ENCODE measurements at places on chromosomes 2 and 18. TPM values are rescaled to one million over a fixed set of nuclear protein-coding genes. Genes with fewer than 3 reads are reported as not detected.

DNA sequence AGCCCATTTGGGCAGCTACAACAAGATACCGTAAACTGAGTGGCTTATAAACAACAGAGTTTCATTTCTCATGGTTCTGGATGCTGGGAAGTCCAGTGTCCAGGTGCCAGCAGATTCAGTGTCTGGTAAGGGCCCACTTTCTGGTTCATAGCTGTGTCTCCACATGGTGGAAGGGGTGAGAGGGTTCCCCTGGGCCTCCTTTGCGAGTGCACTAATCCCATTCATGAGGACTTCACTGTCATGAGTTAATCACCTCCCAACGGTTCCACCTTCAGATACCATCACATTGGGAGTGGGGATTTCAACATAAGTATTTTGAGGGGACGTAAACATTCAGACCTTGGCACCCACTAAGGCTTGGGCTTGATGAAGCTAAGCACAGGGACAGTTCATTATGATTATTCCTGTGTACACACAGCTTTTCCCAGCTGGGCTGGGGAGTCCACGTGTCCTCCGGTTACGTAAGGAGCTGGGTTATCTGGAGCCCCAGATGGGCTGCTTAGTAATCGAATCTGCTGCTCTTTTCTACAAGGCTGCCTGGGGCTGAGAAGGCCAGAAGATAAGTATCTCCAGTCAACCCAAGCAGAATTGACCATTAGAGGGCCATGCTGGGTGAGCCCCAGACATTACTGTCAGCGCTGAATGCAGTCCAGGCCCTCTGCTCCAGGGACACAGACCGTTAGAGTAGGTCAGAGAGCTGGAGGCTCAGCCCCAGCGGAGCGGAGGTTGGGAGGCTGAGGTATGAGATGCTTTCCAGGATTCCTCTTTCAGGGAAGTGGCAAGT is 42.7 kb downstream of the EPAS1 start:
- H3K4me1 ChIP-seq = no peaks in the 10 kb centered on the region
- no peak overlapping the region for H3K4me3 ChIP-seq
- no peaks in the 10 kb centered on the region for H3K27me3 ChIP-seq

GRCh38 chr2:152441961-152442360 is 107.0 kb downstream of the FMNL2 start:
- no peak overlapping the region for H3K27ac ChIP-seq
- no peak overlapping the region for H3K4me3 ChIP-seq
- no peaks in the 10 kb centered on the region for H3K27me3 ChIP-seq
- DNase-seq = no peak

- H3K27me3 ChIP-seq = peaks cover 39% of the 10 kb centered on the region
- no peak for DNase-seq
- H3K4me3 ChIP-seq = no peak overlapping the region
- no peaks in the 10 kb centered on the region for H3K36me3 ChIP-seq
- no peak overlapping the region for H3K27ac ChIP-seq
- H3K4me1 ChIP-seq = no peaks in the 10 kb centered on the region
These were observed 3.0 kb downstream of the GBX2 start for GRCh38 chr2:236164925-236165841.

DNA sequence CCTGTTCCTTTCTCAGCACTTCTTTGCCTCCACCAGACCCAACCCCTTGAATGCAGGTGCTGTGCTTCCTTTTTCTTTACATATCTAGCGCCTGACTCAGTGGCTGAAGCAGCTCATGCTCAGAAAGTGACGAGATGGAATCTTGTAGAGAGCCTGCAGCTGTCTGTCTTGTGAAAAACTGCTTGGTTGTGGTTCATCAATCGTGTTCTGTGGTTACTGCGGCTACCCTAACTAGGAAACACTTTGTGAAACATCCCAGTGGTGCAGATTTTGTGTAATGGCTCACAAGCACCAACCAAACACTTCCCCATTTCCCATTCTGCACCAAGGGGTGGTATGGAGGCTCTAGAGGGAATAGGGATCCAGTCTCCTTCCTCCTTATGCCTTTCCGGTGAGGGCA is 307.2 kb upstream of the MMADHC start:
- H3K27me3 ChIP-seq = no peaks in the 10 kb centered on the region
- H3K36me3 ChIP-seq = no peaks in the 10 kb centered on the region
- H3K4me1 ChIP-seq = no peaks in the 10 kb centered on the region

- no peaks in the 10 kb centered on the region for H3K27me3 ChIP-seq
- H3K4me3 ChIP-seq = no peak overlapping the region
- H3K36me3 ChIP-seq = no peaks in the 10 kb centered on the region
- no peak overlapping the region for H3K27ac ChIP-seq
- H3K4me1 ChIP-seq = no peaks in the 10 kb centered on the region
These were observed 135.5 kb downstream of the EIPR1 start for GRCh38 chr2:3241971-3242746.

DNA sequence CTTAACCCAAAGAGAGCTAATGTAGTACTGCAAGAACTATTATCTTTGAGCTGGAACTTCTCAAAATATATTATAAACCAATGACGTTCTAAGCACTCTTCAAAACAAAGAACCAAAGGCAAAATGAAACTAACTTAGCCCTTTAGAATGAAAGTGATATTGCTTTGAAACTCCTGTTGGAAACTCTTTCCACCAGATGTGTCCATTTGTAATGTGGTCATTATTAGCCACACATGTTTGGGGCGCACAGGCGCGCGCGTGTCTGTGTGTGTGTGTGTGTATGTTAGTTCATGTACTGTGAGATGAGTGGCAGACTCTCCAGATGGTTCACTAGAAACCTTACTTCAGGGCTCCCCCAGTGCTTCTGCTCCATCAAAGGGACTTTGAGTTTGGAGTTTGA is 323.4 kb downstream of the BCL11A start:
- H3K4me1 ChIP-seq = no peaks in the 10 kb centered on the region
- no peak overlapping the region for H3K27ac ChIP-seq
- no peaks in the 10 kb centered on the region for H3K27me3 ChIP-seq
- no peak overlapping the region for H3K4me3 ChIP-seq
- no peak for DNase-seq

DNA sequence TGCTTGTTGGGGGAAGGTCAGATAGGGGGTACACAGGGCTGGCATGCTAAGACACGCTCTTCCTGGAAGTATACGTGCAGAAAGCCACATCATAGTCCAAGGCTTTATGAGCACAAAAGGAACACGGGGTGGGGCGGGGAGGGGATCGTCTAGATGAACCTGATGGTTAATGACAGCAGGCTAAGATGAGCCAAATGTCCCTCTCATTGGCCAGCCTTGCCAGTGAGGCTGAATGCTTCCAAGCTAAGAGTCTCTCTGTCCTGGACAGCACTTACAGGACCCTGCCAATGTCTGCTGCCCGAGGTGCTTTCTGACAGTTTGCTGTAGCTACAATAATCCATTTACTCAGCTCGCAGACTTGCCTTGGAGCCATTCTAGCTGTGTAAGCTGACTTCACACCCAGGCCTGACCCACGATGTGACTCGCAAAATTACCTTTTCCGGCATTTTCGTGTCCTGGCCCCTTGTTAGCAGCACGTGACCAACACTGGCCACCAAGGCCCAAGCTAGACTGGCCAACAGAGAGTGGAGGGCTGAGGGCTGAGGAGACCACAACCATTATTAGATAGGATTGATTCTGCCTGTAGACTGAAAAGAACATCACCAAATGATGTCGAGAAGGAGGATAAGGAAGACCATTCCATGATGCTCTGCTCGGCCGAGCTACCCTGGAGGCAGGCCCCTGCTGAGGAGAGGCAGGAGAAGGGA is 84.2 kb downstream of the MALT1 start:
- no peaks in the 10 kb centered on the region for H3K4me1 ChIP-seq
- H3K36me3 ChIP-seq = no peaks in the 10 kb centered on the region
- no peak overlapping the region for H3K27ac ChIP-seq
- H3K27me3 ChIP-seq = no peaks in the 10 kb centered on the region

DNA sequence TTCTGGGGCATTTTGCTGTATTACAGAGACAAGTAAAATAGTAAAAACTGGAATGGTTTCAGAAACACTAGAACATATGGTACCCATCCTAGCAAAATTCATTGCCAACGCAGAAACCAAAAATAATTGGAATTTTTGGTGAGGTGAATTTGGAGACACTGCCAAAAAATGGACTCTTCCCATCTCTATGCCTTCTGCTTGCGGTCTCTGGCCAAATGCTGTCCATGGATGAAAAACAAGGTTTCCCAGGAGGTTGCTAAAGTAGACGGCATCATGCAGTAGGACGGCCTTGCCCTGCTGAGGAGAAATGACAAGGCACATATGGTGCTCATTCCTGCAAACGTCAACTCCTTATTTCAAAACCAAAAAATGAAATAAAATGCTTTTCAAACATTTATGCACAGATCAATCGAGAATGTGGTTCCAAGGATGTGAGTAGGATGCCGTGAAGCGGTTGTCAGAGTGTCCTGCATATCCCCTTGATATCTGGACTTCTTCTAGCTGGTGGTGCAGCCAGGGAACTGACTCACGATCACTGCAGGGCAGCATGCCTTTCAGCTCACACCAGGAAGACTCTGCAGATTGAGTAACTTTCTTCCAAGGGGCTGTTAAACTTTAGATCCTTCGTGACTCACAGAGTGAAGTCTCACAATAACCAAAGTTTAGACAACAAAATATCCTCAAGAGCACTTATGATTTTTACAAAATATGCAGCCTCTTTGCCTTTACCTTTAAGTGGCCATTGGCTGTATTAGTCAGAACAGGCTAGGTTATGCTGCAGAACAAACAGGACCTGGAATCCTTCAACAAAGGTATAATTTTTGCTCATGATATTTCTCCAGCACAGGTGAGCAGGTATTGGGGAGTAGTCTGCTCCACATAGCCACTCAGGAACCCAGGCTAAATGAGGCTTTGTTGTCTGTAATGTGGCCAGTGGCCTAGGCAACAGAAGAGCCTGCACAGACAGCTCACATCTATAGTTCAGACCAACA is 149.4 kb upstream of the NDUFV2 start:
- H3K27ac ChIP-seq = no peak overlapping the region
- DNase-seq = no peak
- H3K36me3 ChIP-seq = no peaks in the 10 kb centered on the region
- no peaks in the 10 kb centered on the region for H3K4me1 ChIP-seq
- H3K4me3 ChIP-seq = no peak overlapping the region

DNA sequence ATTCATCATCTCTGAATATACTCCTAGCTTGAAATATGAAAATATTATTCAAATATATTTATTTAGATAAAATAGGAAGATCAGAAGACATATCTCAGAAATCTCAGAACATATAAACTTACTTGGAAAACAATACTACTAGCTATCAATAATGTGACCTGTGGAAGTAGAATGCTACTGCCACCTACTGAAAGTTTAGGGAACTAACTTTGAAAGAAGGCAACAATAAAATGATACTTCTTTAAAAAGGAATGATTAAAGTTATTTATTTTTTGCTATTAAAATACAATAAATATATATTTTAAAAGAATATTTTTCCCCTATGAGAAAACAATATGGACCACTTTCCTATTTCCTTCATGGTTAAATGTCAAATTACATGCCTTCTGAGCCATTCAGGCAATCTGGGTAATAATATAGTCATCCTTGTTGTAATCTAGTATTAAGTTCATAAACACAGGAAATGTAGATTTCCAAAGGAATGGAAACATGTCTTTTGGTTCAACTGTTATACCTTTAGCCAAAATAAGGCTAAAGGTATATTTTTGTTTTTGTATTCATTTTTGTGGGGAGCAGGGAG is 26.0 kb downstream of the ACADL start:
- H3K36me3 ChIP-seq = no peaks in the 10 kb centered on the region
- no peak overlapping the region for H3K4me3 ChIP-seq
- H3K27ac ChIP-seq = peak overlapping the region; percentile 36
- H3K4me1 ChIP-seq = peaks cover 28% of the 10 kb centered on the region
- H3K27me3 ChIP-seq = no peaks in the 10 kb centered on the region
- no peak for DNase-seq

GRCh38 chr2:42050703-42051542 is 3.1 kb downstream of the PKDCC start:
- no peaks in the 10 kb centered on the region for H3K27me3 ChIP-seq
- peaks cover 31% of the 10 kb centered on the region for H3K4me1 ChIP-seq
- H3K27ac ChIP-seq = peak overlapping the region; percentile 80
- H3K4me3 ChIP-seq = peak overlapping the region; percentile 93
- no peak for DNase-seq

DNA sequence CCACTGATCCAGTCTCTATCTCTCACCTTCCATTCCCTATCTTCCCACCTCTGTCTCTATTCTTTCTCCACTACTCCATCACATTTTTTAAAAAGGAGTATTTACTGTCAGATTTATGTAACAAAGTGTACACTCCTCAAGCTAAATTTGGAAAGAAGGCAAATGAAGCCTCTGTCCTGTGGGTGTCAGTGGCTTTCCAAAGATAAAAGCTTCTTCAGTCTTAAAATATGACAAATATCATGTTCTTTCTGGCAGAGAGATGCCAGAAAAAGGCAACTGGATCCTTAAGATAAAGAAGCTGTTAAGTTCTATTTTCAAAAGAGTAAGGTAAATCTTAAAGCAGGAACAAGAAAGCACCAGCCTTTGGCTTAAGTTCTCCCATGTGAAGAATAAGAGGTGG is 7.1 kb downstream of the DUSP11 start:
- H3K4me3 ChIP-seq = no peak overlapping the region
- H3K4me1 ChIP-seq = no peaks in the 10 kb centered on the region
- no peak for DNase-seq
- no peak overlapping the region for H3K27ac ChIP-seq
- no peaks in the 10 kb centered on the region for H3K27me3 ChIP-seq
- H3K36me3 ChIP-seq = peaks cover 43% of the 10 kb centered on the region

DNA sequence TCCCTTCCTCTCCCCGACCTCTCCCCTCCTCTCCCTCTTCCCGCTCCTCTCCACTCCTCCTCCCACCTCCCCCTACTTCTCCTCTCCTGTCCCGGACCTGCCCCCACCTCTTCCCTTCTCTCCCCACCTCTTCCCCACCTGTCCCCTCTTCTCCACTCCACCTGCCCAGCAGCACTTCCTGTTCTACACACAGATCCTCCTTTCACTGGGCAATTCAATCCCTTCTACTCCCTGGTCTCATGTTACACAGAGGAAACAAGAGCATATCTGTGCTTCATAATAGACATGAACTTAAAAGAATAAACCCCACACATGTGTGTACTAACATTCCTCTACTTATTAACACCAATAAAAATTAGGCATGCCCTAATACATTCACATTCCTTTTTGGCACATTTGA is 34.8 kb downstream of the TIMM21 start:
- DNase-seq = peak; percentile 21
- H3K27me3 ChIP-seq = no peaks in the 10 kb centered on the region
- no peaks in the 10 kb centered on the region for H3K36me3 ChIP-seq
- H3K4me1 ChIP-seq = no peaks in the 10 kb centered on the region
- H3K4me3 ChIP-seq = no peak overlapping the region

- no peaks in the 10 kb centered on the region for H3K36me3 ChIP-seq
- no peaks in the 10 kb centered on the region for H3K4me1 ChIP-seq
- DNase-seq = no peak
- no peak overlapping the region for H3K4me3 ChIP-seq
- H3K27ac ChIP-seq = no peak overlapping the region
These were observed 413.8 kb downstream of the FBXO15 start for GRCh38 chr18:73733806-73734314.

RNF138 gene
- total RNA-seq = 30.6 TPM

HNMT gene
- total RNA-seq = 61.6 TPM

GNAL gene
- total RNA-seq = 9.7 TPM

COL4A3 gene
- 48.8 TPM for total RNA-seq

FEV gene
- total RNA-seq = not detected

ITGB6 gene
- 302 TPM for total RNA-seq

All from kidney (tissue), 22 donors.